Naive thymus-derived CD8-positive, alpha-beta T cell (primary cell): ENCODE measurements at places on chromosomes 13 and 19.

DNA sequence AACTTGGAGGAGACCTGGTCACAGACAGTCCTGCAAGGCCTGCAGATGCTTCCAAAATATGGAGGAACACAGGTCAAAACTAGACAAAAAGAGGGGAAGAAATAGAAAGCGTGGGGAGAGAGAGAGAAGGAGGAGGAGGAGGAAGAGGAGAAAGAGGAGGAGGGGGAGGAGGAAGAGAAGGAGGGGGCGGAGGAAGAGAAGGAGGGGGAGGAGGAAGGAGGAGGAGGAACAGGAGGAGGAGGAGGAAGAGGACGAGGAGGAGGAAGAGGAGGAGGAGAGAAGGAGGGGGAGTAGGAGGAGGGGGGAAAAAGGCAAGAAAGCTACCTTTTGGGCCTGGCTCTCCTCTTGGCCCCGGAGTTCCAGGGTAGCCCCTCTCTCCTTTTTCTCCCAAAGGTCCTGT is 105.8 kb downstream of the COL4A1 start:
- DNase-seq = no peak

DNA sequence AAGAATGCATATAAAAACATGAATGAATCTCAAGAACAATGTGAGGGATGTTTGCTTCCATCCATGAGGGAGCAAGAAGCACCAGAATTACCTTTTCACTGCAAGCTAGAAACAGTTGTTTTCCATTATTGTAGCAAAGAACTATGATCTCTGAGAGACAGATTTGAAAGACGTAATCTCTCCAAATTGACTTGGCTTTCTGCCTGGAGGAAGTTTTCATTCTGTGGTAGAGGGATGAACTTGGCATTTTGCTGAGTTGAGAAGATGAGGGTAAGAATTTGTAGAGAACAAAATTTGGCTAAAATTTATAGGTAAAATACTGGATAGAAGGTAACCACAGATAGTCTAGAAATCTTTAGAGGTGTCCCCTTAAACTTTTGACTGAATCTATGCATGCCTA is 496.8 kb downstream of the TDRD3 start:
- DNase-seq = no peak

- no peak for DNase-seq
These were observed 21.1 kb downstream of the TLE2 start for GRCh38 chr19:3007975-3008374.

- DNase-seq = no peak
These were observed 4.8 kb downstream of the RUBCNL start for GRCh38 chr13:46382224-46382623.

DNA sequence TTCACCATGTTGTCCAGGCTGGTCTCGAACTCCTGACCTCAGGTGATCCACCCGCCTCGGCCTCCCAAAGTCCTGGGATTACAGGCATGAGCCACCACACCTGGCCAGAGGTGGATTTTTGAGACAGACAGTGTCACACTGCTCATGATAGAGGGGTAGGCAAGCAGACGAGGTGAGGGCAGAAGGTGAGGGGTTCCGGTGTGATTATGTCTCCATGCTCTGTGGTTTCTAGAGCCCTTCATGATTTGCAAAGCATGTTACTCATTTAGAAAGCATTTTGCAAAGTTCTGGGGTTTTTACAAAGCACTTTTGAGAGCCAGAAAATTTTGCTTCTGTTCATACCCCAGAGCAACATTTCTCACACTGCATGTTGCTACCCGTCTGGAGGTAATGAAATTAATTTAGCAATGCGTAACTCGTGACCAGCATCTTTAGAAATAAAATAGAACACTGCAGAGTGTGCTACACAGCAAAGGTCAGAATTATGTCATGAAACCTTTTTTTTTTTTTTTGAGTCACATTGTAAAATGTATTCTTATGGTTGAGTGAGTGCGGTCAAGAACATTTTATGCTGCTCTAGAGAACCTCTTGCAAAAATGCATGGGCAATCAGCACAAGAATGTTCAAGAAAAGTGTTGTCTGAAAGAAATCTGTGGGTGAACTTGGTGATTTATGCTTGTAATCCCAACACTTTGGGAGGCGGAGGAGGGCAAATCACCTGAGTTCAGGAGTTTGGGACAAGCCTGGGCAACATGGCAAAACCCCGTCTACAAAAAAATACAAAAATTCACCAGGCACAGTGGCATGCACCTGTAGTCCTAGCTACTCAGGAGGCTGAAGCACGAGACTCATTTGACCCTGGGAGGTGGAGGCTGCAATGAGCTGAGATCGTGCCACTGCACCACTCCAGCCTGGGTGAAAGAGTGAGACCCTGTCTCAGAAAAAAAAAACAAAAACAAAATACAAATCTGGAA is 58.0 kb downstream of the MAP4K1 start:
- no peak for DNase-seq

DNA sequence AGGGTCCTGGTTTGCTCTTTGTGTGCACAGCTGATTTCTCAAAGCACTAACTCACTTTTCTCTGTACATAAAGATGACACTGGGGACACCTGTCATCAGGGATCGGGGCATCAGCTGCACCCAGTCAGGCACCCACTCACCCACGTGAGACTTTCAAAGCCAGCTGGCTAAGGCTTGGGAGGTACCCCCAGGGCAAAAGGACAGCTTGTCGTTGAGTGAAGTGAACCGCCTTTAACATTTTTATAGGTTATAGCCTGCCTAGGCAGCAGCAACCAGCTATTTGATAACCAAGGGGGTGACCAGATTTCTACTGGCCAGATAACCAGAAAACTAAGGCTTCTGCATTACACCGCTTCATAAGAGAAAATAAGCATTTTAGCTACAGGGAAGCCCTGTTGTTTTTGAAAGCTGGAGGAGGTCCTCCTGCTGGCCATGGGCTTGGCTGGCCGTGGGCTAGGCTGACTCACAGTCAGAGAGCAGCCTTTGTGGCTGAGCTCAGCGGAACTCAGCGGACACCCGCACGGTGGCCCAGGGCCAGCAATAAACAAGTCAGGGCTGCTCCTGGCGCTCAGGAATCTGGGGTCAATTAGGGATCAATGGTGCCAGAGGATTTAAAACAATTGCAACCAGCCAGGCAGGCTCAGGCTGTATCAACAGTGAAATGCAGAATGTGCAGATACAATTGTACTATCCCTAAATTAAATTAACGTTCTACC is 57.1 kb downstream of the ALOX5AP start:
- no peak for DNase-seq

DNA sequence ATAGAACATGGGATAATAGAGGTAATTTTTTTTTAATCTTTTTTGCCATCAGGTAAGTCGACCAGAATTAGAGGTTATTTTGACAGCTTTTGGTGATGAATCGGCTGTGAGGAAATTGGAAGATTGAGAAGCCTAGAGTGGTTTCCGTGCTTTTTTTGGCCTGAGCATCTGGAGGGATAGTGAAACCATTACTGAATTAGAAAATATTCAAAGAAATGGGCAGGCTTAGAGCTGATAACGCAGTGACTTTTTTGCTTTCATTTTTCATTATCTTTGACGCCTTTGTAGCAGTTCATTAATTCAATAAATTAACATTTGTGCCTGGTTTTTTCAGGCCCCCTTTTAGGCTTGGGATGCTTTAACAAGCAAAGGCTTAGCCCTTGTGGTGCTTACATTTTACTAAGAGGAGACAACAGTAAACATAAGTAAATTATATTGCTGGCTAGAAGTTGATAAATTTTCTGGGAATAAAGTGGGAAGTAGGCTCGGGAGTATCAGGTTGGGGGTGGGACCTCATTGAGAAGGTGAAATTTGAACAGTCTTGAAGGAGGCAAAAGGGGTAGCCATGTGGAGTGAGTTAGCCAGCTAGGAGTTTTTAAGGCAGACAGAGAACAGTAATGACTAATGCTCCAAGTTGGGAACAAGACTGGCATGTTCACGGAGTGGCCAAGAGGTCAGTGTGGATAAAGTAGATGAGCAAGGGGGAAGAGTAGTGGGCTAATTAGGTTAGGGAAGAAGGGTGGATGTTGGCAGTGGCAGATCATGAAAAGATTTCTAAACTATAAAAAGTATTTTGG is 36.5 kb downstream of the GTF2F2 start:
- DNase-seq = no peak

DNA sequence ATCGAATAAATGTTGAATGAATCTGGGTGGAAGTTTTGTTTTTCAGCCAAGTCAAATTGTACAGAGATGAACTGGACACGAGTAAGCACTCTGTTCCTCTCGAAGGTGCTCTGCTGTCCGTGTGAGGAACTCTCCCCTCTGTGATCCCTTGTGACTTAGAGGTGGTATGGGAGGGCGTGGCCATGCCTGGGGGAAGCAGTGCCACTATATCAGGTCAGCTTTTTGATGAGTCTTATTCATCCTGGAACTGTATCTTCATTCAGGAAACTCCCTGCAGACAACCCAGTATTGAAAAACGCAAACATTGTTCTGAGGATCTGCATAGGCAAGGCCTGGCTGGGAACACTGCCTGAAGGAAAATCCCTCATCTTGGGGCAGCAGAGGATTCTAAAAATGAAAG is 45.7 kb upstream of the FLT1 start:
- no peak for DNase-seq

DNA sequence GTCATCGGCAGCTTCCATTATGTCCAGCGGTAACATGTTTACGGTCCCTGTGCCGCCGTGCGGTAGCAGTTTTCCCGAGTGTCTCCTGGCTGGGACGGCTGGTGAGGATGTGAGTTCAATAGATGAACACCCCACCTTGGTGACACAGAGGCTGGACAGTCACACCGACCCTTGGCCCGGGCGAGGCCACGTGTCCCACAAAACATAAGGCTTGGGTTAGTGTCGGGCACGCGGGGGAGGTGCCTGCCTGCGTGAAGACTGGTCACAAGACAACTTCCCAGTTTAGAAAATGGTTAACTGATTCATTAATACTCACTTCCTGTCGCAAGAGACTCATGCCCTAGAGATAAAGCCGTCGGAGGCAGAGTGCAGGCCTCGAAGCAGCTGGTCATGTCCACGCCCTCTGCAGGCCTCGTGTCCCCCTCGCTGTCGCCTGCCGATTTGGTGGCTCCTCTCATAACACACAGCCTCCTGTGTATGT is 17.2 kb downstream of the RASA3 start:
- no peak for DNase-seq

DNA sequence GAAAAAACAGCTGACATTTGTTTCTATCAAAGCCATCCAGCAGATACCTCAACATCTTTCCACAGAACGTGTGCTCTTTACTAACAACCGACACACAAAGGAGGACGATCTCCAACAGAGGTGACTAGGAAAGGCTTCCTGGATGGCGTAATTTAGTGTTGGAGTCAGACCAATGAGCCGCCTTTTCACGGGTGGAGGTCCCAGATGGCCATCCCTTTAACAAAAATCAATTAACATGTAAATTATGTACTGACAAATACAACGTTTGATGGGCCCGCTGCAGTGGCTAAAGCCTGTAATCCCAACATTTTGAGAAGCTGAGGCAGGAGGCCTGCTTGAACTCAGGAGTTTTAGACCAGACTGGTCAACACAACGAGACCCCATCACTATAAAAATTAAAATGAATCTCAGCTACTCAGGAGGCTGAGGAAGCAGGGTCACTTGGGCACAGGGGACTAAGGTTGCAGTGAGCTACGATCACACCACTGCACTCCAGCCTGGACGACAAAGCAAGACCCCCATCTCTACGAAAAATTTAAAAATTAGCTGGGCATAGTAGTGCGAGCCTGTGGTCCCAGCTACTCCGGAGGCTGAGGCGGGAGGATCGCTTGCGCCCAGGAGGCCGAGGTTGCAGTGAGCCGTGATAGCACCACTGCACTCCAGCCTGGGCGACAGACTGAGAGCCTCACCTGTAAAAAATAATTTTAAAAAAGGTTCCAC is 1.2 kb upstream of the DPY19L3 start:
- no peak for DNase-seq

GRCh38 chr19:11673608-11674041 is 65.1 kb downstream of the ZNF823 start:
- DNase-seq = no peak

GRCh38 chr13:98353750-98354149 is 176.7 kb upstream of the RNF113B start:
- no peak for DNase-seq

GRCh38 chr13:111584101-111584672 is 263.7 kb downstream of the TEX29 start:
- DNase-seq = no peak

- DNase-seq = no peak
These were observed 121.5 kb downstream of the KL start for GRCh38 chr13:33137721-33138120.

- no peak for DNase-seq
These were observed 926.8 kb downstream of the DIAPH3 start for GRCh38 chr13:59236944-59237343.

GRCh38 chr13:28707629-28708427 is 10.9 kb downstream of the SLC46A3 start:
- DNase-seq = no peak

DNA sequence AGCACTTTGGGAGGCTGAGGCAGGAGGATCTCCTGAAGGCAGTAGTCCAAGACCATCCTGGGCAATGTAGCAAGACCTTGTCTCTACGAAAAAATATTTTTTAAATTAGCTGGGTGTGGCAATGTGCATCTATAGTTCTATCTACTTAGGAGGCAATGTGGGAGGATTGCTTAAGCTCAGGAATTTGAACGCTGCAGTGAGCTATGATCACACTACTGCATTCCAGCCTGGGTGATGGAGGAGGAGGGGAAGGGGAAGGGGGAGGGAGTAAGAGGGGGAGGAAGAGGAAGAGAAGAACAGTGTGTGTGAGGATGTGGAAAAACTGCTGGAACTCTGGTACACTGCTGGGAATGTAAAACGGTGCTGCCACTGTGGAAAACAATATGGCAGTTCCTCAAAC is 9.2 kb upstream of the CLIP3 start:
- DNase-seq = no peak

- no peak for DNase-seq
These were observed 92.1 kb downstream of the STARD13 start for GRCh38 chr13:33193428-33193974.

DNA sequence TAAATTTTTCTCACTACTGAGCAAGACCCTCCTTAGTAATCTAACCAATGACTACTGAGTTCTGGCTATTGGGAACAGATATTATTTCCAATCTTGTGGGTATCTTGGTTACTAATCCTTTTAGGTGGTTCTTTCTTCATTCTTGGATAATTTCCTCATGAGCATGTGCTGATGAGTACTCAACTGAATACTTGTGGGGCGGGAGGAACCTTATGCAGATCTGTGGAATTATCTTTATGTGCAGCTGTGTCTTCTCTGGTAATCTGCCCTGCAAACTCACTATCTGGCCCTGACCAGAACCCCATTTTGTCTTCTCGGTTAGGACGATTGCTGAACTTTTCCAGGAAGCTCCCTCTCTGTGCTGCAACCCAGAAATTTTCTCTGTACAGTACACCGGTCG is 89.7 kb upstream of the TRPC4 start:
- DNase-seq = no peak

GRCh38 chr13:21913010-21913409 is 242.1 kb downstream of the FGF9 start:
- DNase-seq = no peak

DNA sequence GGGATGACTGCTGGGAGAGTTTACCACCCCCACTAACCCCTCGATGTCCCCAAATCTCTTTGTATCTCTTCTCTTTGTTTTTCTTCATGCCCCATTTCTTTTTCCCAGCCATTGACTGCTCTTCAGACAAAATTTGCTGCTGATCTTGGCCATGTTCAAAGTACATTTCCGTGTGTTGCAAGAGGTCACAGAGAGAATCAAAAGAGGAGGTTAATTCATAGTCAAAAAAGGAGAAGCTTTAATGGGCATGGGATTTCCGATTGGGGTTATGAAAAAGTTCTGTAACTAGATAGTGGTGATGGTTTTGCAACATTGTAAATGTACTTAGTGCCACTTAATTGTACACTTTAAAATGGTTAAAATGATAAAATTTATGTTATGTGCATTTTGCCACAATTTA is 121.1 kb downstream of the FLT1 start:
- no peak for DNase-seq
